ENCODE measurements at places on chromosomes 16 and 17.

GRCh38 chr16:52770828-52771227 lies 223.9 kb upstream of the TOX3 start:
- DNase-seq: no peak

DNA sequence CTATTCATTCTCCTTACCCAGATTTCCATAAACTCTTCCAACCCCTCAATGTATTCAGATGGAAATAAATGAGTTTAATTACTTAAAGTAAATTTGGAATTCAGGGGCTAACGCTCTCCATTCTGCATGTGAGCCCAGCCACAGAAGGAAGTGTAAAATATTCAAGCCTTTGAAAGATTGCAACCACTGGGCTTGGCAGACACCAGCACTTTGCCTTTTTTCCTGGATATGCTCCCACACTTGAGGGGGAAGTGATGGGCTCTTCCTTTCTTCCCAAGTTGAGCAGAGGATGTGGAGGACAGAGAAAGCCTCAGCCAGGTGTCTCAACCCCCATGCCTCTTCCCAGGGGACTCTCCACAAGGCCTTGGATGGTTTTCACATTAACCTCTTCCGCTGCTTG lies 825.1 kb upstream of the EEF2KMT start:
- no peak for DNase-seq

DNA sequence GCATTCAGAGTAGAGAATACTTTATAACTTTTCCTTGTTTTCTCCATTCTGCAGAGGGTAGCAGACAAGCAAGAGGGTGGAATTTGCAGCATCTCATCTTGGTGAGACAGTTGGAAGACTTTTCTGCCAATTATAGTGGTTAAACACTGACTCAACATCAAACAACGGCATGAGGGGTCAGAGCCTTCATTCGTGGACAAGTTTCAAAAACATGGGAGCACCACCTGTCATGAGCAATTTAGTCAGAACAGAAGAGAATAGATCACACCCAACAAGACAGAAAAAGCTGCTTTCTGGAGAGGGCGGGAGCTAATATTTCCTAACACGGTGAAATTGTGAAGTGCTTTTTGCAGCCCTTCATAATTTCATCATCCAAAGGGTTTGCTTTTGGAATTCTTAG lies 17.9 kb upstream of the ZNF652 start:
- DNase-seq: no peak

DNA sequence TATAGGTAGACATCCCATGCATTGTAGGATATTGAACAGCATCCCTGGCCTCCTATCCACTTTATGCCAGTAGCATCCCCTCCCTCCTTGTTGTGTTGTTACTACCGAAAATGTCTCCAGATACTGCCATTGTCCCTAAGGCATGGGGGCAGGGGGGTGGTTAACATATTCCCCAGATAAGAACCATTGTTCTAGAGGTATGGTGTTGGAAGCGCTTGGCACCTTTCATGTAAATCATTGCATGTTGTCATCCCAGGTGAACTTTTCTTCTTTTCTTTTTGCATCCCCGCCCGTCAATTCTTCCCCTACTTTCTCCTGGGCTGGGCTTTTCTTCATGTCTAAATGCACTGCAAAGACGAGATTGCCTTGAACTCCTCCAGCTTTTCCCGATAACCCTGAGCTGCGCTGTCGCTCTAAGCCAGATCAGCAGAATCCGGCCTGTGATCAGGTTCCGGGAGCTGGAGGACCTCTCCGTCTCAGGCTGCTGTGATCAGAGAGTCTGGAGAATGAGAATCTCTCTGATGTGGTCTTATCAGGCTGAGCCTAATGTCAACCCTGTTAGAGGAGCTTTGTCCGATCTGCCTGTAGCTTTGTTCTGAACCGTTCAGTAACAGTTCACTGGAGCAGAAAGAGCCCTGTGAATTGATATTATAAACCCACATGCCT lies 76.2 kb downstream of the RBFOX1 start:
- DNase-seq: no peak

DNA sequence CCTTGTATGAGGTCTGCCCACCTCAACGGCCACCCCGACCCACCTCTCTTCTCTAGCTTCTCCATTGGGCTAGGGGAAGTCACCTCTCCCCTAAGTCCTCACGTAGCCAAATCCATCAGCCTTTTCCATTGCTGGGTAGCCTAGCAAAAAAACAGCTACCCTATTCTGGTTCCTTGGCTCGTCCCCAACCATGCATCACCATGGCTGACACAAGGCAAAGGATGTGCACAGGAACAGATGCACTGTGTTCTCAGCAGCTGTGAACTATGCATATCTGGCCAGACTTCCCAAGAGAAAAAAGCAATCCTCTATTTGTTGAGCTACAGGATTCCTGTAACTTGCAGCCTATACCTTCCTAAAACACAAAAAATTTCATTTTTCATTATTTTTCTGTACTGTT lies 22.0 kb upstream of the FLCN start:
- DNase-seq: no peak

DNA sequence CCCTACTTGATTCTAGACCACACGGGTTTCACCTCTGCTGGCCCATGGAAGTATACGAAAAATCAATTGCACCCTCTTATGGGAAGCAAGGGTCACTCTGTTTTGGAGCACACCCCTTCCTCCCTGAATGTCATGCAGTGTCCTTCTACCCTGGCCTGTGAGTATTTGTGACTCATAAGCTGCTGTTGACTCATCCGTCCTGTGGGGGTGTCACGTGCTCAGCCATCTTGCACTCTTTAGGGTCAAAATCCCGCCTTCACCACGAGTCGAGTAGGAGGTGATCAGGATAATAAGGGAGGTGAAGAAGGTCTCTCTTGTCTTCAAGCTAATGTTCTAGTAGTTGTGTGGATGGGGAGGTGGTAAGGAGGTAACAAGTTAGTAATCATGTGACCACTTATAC lies 341.0 kb upstream of the EEF2KMT start:
- DNase-seq: no peak

GRCh38 chr17:34414339-34414738 lies 51.3 kb upstream of the CCL1 start:
- no peak for DNase-seq

- DNase-seq: no peak
Observed at GRCh38 chr17:67655478-67656148, 62.1 kb upstream of the NOL11 start.

- no peak for DNase-seq
Observed at GRCh38 chr17:78089576-78090281, 38.8 kb downstream of the TMC6 start.

DNA sequence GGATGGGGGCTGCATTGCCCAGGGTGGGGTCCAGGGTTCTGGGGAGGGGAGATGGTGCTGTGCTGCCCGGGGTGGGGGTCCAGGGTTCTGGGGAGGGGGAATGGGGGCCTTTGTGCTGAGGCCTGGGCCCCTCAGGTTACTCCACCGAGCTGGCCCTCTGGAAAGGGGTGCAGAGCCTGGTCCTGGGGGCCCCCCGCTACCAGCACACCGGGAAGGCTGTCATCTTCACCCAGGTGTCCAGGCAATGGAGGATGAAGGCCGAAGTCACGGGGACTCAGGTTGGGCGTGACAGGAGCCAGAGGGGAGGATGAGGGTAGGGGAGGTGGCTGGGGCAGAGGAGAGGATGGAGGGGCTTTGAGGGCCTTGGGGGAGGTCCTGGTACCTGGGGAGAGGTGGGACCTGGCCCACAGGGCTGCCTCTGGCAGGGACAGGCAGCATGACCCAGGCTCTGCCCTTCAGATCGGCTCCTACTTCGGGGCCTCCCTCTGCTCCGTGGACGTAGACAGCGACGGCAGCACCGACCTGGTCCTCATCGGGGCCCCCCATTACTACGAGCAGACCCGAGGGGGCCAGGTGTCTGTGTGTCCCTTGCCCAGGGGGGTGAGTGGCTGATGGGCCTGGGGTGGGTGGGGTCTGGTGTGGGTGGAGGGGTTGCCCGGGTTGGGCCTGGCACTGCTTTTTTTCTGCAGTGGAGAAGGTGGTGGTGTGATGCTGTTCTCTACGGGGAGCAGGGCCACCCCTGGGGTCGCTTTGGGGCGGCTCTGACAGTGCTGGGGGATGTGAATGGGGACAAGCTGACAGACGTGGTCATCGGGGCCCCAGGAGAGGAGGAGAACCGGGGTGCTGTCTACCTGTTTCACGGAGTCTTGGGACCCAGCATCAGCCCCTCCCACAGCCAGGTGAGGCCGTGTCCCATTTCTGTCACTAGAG lies 7.8 kb downstream of the ITGAX start:
- DNase-seq: peak; percentile 21

GRCh38 chr17:1498869-1499268 lies 6.4 kb upstream of the MYO1C start:
- no peak for DNase-seq

DNA sequence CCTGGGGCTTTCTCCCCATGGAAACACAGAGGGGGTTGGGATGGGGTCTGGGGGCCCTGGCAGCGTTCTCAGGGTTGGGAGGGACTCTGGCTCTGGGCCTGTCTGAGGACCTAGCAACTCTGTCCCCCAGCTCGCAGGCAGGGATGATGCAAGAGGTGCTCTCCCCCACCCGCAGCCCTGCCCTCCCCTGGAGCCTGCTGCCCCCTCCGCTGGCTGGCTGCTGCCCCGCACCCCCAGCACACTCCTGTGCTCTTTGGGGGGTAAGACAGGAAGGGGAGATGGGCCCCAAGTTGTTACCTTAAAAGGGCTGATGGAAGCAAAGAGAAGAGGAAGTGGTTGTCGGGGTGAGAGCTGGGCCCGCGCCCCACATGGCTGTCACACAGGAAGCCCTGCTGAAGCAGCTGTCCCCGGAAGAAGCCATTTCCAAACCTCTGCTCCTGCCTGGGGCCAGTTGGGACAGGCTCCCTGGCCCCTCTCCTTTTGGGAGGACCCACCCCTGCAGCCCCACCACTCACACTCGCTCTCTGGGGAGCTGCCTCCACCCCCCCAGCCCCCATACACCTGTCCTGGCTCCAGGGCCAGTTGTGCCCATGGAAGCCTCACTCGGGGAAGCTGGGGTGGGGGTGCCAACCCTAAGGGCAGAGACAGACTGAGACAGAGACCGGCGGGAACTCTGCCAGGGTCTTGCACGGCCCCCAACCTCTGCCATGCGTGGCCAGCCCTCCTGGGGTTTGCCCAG lies 2.5 kb downstream of the CORO1A start:
- peak; percentile 70 for DNase-seq

- no peak for DNase-seq
Observed at GRCh38 chr16:56869513-56870275, 4.7 kb downstream of the SLC12A3 start.

DNA sequence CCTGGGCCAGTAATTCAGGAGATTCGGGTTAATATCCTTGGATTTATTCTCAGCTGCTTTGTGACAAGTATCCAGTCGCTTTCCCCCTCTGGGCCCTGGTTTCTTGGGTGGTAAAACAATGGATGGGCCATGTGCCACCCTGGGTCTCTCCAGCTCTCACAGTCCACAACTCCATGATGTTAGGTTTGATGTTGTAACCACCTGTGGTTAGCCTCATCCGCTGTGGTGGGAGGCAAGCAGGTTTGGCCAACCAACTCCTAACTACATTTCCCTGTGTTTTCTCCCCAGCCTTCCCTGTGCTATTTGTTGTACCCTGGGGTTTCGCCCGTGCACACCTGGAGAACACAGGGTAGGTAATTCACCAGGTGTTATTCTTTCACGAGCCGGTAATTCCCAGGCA lies 35.1 kb downstream of the GLP2R start:
- DNase-seq: no peak

GRCh38 chr16:30619638-30620037 lies 9.4 kb upstream of the ZNF689 start:
- no peak for DNase-seq

DNA sequence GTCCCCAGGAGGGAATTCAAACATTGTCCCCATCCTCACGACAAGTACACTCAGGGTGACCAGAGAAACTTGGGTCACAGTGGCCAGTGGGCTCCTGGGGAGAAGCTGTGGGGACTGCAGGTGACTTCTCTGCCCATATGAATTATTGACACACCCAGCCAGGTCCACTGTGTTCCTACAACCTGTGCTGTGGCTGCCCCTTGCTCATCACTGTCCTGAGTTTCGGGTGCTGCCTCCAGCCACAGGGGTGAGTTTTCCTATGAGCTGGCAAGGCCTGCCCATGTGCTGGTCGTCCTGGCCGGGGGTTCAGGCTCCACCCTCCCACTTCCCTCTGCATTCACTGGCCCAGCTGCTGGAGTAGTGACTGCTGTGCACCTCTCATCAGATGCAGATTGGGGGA lies 59.0 kb upstream of the RBFOX3 start:
- DNase-seq: no peak

DNA sequence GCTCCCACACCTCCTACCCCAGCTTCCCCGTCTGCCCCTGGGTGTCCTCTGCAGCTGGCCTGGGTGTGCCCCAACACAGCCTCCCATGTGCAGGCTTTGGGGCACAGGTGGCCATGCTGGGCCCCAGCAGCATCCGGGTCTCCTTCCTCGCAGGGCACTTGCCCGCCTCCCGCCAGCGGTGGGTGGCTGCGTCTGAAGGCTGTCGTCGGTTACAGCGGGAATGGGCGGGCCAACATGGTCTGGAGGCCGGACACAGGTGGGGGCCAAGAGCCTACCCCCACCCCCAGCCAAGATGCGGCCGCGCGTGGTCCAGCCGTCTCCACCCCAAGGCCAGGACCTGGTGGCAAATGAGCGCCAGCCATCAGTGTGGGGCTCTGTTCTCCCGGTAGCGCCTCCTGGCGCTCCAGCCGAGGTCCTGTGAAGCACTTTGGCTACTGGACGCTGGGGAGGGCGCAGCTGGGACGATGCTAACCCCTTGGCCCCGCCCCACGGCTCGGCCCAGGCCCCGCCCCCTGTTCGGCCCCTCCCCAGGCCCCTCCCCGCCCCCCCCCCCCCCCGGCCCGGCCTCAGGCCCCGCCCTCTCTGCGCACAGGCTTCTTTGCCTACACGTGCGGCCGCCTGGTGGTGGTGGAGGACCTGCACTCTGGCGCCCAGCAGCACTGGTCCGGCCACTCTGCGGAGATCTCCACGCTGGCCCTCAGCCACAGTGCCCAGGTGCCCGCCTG lies 7.3 kb upstream of the RHOT2 start:
- DNase-seq: peak; percentile 70

DNA sequence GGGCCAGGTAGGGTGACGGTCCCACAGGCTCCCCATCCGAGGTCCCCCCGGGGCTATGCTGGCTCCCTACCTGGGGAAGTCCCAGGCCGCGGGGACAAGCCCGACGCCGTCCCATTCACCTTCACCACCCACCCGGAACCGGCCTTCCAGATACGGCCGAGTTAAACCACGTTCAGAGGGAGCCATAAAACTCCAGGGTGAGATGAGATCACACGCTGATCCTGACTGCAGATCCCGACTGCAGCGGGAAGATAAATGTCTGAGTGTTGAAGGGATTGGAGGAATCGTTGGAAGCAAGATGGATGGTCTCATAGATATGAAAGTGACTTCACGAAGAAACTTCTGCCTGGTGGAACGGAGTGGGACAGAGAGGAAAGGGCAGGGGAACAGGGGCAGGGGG lies 13.6 kb upstream of the C1QTNF8 start:
- DNase-seq: no peak

GRCh38 chr17:31677681-31678080 lies 181.4 kb downstream of the COPRS start:
- DNase-seq: no peak
